ENCODE measurements at places on chromosomes 6 and 20.

GRCh38 chr6:27138837-27139755 is 108.4 kb upstream of the PRSS16 start:
- peak; percentile 73 for DNase-seq

DNA sequence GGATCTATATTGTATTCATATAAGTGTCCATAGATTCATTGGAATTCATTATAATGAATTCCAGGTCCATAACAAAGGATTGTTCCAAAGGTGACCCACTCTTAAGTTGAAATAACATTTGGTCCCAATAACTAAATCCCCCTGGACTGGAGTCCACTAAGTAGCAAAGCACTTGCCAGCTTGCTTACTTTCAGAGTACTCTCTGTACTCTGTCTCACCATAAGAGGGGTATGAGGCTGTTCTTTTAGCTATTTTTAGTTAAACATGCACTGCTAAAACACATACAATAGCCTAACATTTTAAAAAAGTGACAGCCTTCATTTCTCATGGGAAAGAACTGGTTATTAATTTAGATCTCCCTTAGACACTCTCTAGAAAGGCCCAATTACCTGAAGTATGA is 16.7 kb upstream of the ARHGAP18 start:
- no peak for DNase-seq

- DNase-seq = no peak
Observed at GRCh38 chr6:33926451-33926850, 122.6 kb upstream of the MLN start.

GRCh38 chr20:34343458-34344211 is 19.4 kb upstream of the ITCH start:
- DNase-seq = no peak

- DNase-seq = no peak
Observed at GRCh38 chr6:83429857-83430610, 817 bp downstream of the ME1 start.

- DNase-seq = no peak
Observed at GRCh38 chr6:32200711-32201475, 8.4 kb upstream of the GPSM3 start.

GRCh38 chr6:40077736-40078135 is 143.5 kb upstream of the MOCS1 start:
- no peak for DNase-seq
